Activated naive CD8-positive, alpha-beta T cell treated with anti-CD3 and anti-CD28 coated beads, Interleukin-2, amount 10 ng/mL, durations not matched to agents 7 days and 5 days (primary cell): ENCODE measurements at places on chromosomes 12 and 14. TPM values are rescaled to one million over a fixed set of nuclear protein-coding genes. Genes with fewer than 3 reads are reported as not detected.

DNA sequence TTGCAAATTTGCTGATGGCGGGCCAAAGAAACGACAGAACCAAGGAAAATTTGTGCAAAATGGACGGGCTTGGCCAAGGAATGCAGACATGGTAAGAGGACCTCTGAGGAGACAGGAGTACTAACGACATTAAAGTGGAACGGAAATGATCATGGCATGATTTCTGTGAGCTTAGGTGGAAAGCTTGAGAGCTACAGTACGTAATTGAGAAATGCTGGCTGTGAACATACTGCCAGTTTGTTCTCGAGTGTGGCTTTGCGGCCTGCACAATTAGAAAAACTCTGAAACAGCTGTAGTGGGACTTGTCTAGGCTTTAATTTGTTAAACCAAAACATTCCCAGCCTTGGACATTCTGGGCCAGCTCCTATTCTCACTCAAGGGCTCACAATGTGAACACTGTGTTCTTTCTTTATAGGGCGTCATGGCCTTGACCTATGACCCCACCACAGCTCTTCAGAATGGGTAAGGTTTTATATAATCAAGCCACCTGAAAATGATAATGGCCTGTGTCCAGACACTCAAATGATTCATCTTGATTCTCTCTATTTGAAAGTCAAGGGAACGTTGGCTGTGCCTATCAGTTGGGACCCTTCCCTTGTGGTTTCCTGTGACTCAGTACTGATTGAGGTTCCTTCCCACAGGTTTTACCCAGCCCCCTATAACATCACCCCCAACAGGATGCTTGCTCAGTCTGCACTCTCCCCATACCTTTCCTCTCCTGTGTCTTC, 48.5 kb downstream of the BAZ2A start:
- no peak for DNase-seq

The BMP4 gene
- 0.34 TPM for total RNA-seq

- no peak for DNase-seq
Observed at GRCh38 chr12:90816353-90817089, 138.5 kb downstream of the CCER1 start.

DNA sequence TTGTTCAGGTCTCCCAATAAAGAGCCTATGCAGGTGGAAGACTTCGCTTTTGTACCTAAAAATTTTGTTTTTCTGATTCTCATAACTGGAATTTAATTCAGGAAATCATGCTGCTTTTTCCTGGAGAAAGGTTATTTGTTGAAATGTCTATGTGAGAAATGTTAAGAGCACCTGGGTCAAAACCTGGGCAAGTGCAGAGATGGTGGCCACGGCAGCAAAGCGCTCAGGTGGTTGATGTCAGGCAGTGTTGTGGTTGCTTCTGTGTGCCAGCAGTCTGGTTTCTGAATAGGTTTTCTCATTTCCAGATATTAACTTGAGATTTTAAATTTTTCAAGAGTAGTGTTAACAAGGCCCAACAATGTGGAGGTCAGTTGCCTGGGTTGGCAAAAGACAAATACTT, 96.2 kb downstream of the ESR2 start:
- no peak for DNase-seq

- no peak for DNase-seq
Observed at GRCh38 chr12:113474635-113475436, 3.2 kb upstream of the LHX5 start.

The ITGA7 gene
- 4.1 TPM for total RNA-seq

GRCh38 chr14:76181546-76181945, 29.8 kb downstream of the GPATCH2L start:
- no peak for DNase-seq

DNA sequence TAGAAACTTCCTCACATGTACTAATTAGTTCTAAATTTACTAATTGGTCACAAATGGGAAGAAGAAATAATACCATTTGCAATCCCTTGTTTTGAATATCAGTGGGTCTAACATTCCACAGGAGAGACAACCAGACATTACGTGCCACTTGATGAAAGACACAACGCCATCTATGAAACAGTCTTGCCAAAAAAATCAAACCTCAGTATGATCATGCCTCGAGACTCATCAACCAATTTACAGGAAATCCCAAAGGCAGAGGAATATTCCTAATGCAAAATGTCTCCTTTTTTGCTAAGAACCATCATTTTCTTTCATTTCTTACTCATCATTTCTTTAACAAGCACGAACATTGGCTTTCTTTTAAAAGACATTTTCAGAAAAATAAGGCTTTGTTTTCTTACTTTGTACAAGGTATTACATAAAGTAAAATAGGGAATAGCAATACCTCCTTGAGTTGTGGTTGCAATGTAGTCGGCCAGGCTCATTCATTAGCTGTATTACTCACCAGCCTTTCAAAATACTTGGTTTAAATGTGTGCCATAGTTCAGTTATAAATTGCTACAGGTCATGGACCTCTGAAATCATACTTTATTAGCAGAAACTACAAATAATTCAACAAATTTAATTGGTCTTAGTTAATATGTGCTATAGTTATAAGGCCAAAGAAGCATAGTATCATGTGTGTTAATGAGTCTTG, 436.2 kb upstream of the FLRT2 start:
- no peak for DNase-seq

- DNase-seq: no peak
Observed at GRCh38 chr14:84657911-84658310, 872.0 kb upstream of the FLRT2 start.

DNA sequence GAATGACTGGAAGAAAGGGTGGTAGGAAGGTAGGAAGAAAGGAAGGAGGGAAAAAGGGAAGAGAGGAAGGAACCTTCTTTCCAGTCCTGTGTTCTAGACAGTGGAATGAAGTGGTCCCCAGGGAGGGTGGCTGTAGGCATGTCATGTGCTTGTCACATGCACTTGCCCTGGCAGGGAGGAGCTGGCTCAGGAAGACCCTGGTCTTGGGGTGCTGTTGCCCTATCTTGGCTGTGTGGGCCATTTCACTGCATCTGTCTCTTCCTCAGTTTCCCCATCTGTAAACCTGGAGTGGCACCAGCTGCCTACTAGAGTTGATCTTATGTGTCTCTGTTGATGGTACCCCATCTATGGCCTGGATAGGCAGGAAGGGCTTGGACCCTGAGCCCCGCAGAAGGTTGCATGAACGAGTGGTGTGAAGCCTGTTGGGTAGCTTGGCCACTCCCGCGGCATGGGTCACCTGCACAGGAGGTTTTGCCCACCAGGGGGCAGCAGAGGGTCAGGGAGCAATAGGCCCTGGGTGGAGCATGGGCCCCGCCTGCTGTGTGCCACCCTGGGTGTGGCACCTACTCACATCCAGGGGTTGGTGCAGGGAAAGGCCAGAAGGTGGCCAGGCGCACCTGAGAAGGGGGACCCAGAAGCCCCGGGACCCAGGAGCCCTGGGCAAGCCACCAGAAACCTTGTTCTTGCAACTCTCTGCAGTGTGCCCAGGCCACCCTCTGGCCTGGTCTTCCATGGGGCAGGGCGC, 25.1 kb downstream of the MEG3 start:
- peak; percentile 85 for DNase-seq

- no peak for DNase-seq
Observed at GRCh38 chr14:29205658-29206057, 439.1 kb downstream of the FOXG1 start.

The RHOJ gene
- total RNA-seq: not detected

GRCh38 chr12:123063535-123063934, 83.1 kb downstream of the ARL6IP4 start:
- no peak for DNase-seq

The AKAP6 gene
- total RNA-seq: 1.00 TPM

GRCh38 chr12:20483776-20484175, 115.4 kb downstream of the PDE3A start:
- no peak for DNase-seq

GRCh38 chr12:120640861-120641833, 721 bp downstream of the CABP1 start:
- peak; percentile 79 for DNase-seq

- no peak for DNase-seq
Observed at GRCh38 chr14:71324767-71325272, 417.6 kb downstream of the PCNX1 start.

DNA sequence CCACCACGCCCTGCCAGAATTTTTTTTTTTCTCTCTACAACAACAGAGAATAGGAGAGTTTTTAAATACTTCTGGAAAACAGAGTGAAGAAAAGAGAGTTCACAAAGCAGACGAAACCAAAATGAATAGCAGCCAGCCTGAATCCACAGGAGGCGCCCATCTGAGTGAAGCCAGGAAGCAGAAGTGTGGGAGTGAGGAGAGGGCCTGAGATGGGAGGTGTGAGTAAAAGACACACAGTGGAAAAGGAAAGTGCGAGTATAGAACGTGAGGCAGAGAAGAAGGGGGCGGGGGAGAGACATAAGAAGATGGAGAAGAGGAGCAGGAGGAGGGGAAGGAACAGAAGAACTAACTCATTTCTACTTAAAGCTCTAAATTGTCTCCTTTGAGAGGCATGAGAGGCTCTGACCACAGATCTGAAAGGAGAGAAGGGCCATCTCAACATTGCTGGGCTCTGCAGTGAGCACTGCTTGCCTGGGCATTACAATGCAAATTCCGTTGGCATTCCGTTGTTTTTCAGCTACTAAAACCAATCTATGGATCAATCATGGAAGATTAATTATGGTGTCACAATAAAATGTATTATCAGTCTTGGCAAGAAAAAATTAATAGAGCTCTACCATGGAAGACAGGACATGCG, 140.1 kb upstream of the CPSF6 start:
- DNase-seq: no peak

The RNU4-1 gene
- 1,307 TPM for total RNA-seq

The HOXC12 gene
- not detected for total RNA-seq

GRCh38 chr14:59836116-59836515, 34.5 kb downstream of the RTN1 start:
- no peak for DNase-seq

The PRPF39 gene
- 54.8 TPM for total RNA-seq

- DNase-seq: no peak
Observed at GRCh38 chr12:132083614-132083940, 60.5 kb downstream of the DDX51 start.

- DNase-seq: no peak
Observed at GRCh38 chr14:102819747-102820330, 42.6 kb downstream of the TRAF3 start.

The PPP1R36 gene
- total RNA-seq: 0.28 TPM
